Anterior cingulate cortex (tissue), 58 donors: ENCODE measurements at places on chromosomes 1 and 21.

DNA sequence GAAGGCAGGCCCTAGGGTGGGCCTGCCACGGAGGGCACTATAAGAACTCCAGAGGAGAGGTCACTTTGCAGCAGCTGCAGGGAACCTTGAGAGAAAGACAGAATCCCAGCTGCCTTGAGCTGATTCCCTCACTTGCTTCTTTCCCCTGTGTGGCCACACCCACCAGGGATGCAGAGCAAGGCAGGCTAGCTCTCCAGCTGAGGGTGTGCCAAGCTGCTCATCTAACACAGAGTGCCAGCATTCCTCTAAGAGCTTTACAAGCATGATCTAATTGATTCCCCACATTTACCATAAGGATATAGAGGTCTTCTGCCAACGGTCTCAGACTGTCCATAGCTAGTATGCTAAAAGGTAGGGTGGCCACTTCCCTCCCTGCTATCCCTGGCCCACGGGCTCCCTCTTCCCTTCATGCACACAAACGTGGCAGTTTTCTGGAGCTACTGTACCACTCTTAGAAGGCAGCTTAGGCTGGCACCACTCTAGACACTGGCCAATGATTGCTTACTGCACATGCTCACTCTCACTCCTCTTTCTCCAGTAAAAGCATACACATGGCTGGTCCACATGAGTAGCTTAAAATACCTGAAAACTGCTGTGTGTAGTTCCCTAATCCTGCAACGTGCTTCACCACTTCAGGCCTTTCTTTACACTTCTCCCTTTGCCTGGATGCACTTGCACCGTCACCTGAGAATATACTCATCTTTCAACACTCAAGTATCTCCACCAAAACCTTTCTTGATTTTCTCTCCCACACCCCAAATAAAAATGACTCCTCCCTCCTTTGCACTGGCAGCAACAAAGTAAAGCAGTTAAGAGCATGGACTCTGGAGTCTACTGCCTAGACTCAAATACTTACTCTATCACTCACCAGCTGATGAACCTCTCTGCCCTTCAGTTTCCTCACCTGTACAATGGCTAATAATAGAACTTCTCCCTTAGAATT lies 57.7 kb downstream of the DMAP1 start:
- DNase-seq: no peak

GRCh38 chr1:53625049-53625448 lies 113.9 kb downstream of the GLIS1 start:
- DNase-seq: no peak

DNA sequence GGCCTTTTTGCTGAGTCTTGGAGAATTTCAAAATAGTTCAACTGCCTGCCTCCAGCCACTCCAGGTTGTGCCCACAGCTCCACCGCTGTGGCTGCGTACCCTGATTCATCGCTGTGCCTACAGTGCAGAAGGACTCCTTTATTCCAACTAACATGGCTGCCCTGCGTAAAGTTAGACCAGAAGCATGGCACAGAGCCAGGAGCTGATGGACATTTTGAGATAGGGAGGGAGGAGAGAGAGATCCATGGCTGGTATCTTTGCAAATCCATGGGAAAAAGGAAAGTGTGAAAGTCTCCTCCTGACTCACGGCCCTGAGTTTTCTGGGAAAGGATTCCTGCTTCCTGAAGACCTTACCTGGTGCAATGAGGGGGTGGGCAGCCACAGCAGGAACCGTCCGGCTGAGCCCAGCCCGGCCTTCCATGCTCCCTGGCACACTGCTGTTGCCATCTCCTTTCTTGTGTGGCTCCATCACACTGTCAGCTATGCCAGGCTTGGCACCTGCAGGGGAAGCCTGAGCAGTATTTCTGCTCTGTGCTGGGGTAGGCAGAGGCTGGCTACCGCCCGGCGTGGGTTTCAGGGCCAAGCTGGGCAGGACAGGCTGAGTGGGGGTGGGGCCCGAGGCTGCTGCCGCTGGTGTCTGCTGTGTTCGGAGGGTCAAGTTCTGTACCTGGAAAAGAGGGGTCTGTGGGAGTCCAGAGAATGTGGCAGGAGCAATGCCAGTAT lies 46.0 kb upstream of the A3GALT2 start:
- DNase-seq: no peak

- DNase-seq: no peak
Measured at GRCh38 chr1:153510984-153511410, 24.8 kb downstream of the S100A6 start.

DNA sequence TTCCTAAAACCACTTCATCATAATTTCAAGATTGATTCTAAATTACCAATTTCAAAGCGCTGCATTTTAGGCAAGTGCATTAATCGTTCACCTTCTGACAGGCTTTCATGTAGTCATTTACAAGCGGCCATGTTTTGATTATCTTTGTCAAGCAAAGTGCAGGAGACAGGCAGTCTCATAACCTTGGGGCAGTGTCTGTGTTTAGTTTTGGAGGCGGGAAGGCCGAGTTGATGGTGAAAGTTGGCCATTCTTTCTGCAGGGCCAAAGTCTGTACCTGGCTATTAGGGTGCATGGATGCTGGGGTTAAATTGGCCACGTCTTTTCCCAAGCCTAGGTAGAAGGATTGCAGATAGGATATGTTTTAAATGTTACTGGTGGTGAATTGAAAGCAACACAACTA lies 2.9 kb downstream of the AGPAT3 start:
- DNase-seq: no peak

- peak; percentile 46 for DNase-seq
Measured at GRCh38 chr1:14067711-14068110, 367.7 kb downstream of the PRDM2 start.

GRCh38 chr1:228392111-228392936 lies 14.3 kb downstream of the TRIM11 start:
- no peak for DNase-seq

DNA sequence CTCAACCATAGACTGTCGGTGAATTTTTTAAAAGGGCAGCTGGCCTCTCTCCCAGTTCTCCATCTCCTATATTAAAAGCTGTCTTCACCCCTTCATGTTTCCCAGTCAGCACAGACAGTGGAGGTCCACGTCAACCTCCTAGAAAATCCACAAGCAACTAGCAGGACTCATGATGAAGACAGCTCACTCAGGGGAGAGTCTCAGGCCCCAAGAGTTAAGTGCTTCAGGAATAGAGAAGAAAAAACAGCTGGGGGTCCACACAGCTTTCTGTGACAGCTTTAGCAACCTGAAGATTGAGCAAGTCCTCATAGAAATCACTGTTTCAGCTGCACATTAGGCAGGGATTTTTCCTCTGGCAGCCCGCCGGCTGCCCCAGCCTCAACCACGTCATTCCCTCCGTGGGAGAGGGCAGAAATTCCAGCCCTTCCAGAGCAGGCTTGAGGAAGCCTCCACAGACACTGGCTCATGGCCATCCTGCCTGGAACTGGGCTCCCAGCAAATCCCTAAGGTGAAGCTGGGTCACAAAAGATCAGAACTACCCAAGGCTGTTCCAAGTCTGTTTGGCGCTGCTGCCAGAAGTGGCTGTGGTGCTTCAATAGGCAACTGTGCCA lies 15.2 kb downstream of the GPR161 start:
- no peak for DNase-seq

- DNase-seq: no peak
Measured at GRCh38 chr1:172154551-172154950, 265.9 kb upstream of the C1orf105 start.

GRCh38 chr1:202852163-202852904 lies 36.6 kb downstream of the RABIF start:
- DNase-seq: no peak

- DNase-seq: no peak
Measured at GRCh38 chr1:66730462-66730861, 21.8 kb upstream of the DYNLT5 start.

- no peak for DNase-seq
Measured at GRCh38 chr1:228827019-228827418, 91.7 kb downstream of the RHOU start.

DNA sequence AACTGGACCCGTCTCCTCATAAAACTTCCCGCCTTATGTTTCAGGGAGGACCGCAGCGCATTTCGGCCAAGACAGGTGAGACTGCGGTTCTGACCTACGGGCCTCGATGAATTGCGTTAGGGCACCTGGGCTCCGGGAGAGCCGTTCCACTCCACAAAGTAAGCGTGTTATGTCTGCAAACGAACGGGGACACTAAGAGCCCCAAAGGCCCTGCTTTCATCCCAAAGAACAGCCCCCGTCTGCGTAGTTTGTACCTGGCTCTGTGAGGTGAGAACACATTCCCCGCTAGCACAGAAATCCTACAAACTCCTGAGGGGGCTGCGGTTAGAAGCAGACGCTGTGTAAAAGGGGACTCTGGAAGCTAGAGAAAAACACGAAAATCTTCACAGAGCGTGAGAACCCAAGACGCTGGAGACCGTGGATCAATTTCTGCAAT lies 41.6 kb upstream of the PPIAL4F start:
- peak; percentile 43 for DNase-seq

DNA sequence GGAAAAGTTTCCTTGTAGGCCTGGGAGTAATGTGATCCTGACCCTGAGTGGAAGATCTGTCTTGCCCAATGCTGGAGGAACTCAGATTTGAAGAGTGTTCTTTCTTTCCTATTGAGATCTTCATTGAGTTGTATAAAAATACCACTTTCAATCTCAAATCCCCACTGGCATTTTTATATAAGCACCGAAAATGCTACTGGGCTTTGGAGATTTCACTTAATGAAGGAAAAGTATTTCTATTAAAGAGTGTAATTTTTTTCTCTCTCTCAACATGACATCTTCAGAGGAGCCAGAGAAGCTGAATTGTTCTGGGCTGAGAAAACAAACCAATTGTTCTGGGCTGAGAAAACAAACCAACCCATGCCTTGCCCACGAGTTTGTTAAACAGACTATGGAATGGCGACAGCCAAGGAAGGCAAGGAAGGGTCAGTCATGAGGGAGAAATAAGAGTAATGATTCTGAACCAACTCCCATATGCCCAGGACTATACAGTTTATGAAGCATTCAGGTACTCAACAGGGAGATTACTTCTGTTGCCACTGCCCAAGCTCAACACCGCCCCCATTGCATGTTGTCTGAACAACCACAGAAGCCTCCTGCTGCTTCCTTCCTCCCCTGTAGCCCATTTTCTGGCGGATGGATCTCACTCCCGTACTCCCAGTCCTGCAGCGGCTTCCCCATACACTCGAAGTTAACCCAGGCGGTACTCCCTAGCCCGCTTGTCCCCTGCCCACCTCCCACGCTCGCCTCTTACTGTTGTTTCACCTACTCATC lies 103.2 kb downstream of the BEND5 start:
- DNase-seq: no peak

DNA sequence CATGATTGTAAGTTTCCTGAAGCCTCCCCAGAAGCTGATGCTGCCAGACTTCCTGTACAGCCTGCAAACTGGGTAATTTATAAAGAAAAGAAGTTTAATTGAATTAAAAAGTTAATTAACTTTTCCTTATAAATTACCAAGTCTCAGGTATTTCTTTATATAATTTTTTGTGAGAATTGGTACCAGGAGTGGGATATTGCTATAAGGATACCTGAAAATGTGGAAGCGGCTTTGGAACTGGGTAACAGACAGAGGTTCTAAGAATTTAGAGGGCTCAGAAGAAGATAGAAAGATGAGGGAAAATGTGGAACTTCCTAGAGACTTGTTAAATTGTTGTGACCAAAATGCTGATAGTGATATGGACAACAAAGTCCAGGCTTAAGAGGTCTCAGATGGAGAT lies 163.1 kb downstream of the PTPRU start:
- no peak for DNase-seq

GRCh38 chr1:181483285-181484195 lies at the start of gene CACNA1E:
CACNA1E (plus strand) TSS chr1:181483517; CDS start chr1:181483745, 228 bp downstream.
- no peak for DNase-seq

DNA sequence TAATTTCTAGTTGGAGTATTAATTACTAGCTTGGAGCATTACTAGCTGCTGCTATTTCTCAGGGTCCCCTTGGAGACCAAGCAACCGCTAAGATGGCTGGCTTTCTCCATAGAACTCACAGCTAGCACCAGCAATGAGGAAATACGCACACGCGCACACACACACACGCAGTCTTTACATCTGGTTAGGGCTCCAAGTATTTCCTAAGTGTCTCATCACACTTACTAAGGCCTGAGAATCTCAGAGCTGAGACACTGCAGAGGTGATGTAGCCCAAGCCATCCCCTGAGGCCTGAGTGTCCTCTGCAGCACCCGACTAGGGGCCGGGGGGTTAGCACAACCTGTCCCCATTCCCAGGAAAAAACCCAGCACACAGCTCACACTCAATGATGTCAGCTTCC lies 42.5 kb downstream of the ITPKB start:
- no peak for DNase-seq

- peak; percentile 50 for DNase-seq
Measured at GRCh38 chr1:203557390-203557789, 63.4 kb downstream of the OPTC start.

DNA sequence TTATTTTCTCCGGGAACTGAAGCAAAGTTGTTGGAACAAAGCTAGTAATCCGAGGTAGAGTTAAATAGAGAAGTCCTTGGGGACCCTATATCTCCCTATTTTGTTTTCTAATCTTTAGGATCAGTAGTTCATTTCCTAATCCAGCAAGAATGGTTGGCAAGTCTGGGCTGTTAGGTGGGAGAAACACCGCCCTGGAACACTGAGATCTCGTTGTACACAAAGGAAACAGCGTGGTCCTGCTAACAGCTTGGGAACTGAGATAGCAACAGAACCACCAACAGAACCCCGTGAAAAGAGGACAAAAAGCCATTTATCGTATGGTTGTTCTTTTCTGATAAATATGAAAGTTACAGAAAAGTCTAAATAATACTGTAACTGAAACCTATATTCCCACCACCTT lies 121.9 kb upstream of the CDC42BPA start:
- DNase-seq: no peak

DNA sequence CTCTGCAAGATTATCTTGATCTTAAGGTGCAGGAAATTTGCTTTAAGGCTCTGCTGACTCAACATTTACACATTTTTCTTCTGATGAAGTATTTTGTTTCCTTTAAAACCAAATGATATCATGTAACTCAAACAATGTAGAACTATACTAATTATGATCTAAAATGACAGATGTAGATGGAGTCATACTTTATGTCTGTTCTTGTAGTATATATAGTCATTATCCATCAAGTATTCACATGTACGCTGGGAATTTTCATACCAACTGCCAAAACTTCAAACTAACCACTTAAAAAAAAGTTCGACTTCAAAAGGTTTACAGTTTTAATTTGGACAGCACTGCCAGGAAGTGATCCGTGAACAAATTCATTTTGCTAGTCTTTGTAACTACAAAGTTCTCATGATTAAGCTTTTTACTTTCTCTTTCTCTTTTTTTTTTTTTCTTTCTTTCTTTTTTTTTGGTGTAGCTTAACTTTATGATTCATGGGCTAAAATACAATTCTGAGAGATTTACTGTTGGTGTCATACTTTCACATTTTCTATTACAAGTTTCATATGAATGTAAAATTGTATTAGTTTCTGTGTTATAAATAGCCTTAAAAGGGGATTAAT lies 509.0 kb upstream of the CXADR start:
- DNase-seq: no peak

DNA sequence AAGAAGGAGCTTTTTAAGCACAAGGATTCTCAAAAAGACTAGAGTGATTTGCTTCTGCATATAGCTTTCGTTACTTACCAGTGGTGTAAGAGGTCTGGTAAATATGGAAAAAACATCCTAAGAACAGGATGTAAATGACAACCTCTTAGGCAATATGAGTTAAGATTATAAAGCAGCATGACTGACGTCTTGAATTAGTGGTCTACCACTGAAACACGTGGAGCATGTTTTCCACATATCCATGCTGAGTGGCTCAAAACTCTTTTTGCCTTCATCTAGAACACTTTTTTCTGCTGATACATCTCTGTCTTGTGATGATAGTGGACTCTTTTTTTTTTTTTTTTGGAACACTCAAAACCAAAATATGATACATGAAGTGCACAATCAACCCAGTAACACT lies 44.6 kb downstream of the RCAN1 start:
- DNase-seq: no peak

- DNase-seq: no peak
Measured at GRCh38 chr1:94549706-94550105, 8.1 kb upstream of the F3 start.

- DNase-seq: no peak
Measured at GRCh38 chr1:222375701-222376100, 172.2 kb downstream of the HHIPL2 start.
